ENCODE measurements at places on chromosomes 1 and 21. TPM values are rescaled to one million over a fixed set of nuclear protein-coding genes. Genes with fewer than 3 reads are reported as not detected.

The APCS gene
- not detected for total RNA-seq

The PLA2G2C gene
- total RNA-seq = not detected

DNA sequence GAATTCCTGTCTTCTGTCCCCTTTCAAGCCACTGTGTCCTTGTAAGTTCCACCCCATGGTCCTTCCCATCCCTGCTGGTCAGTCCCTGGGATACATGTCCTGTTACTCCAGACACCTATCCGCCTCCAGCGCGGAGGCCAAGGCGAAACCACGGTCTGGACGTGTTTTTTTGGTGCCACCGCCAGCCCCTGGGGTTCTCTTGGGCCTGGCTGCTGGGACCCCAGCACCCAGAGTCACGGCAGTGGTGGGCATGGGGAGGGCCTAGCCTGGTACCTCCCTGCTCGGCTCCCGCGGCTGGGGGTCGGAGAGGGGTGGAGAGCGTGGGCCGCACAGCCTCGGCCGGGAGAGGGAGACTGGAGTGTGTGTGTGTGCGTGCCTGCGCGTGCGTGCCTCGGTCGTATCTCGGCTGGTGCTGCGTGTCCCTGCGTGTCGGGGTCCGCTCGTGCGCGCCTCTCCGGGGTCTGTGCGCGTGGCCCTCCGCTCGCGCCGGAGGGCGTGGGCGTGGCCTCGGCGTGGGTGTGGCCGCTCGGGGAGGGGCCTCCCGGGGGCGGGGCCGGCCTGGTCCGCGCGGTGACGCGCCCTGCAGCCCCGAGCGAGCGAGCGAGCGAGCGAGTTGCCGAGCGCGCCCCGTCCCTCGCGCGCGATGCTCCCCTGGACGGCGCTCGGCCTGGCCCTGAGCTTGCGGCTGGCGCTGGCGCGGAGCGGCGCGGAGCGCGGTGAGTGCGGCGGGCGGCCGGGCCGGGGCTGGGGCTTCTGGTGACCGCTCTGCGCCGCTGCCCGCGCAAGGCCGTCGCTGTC is at the start of gene VWA1:
VWA1 (plus strand) TSS at position 585 of the 798 bp plus-strand sequence; CDS start at position 644, 59 bp downstream.
- DNase-seq = no peak

- no peak for DNase-seq
Measured at GRCh38 chr1:44624268-44624901, 49.9 kb downstream of the TMEM53 start.

DNA sequence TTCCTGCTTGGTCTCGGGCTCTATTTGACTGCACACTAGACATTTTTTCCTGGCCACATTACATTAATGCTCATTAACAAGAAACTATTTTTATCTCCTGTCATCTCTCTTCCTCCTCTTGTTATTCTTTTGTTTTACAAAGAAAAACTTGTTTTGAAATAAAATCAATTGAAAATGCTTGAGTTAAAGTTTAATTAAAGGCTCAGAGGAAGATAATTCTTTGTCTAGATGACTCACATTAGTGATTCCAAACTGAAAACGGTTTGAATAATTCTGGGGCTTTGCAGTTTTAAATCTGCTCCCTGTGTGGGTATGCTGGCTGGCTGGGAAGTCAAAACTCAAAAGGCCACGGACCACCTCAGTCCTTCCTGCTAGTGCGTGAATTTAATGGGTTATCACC is 29.6 kb downstream of the RGS5 start:
- peak; percentile 78 for DNase-seq

DNA sequence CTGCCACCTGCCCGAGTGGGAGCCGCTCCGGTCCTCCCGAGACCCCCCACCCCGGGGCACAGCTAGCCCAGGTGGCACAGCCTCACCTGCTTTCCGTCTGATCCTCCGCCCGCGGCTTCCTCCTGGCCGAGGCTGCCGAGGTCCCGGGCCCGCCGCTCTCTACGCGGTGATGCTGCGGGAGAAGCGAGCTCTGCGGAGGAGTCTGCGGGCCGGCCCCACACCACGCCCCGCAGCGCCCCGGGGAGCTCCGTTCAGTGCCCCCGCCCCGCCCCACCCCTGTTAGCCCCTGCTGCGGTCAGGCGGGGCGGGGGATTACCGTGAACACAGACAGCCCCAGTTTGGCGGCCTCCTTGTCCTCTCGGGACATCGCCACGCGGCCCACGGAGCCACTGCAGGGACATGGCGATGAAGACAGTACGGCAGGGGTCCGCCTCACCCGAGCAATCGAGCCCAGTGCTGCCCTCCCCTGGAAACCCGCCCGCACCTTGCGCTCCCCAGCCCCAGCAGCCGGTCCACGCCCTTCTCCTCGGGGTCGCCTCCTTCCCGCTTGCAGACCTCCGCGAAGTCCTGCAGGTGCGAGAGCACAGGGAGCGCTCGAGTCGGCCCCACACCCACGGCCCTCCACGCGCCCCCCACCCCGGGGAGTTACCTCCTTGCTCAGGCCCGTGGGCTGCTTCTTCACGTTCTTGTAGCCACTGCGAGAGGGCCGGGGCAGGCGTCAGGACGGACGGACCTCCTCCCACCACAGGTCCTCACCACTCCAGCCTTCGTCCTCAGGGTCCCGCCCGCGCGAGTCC is 933 bp downstream of the C1orf35 start:
- no peak for DNase-seq

- DNase-seq = no peak
Measured at GRCh38 chr1:19617376-19617775, 26.7 kb upstream of the NBL1 start.
